ENCODE measurements at places on chromosomes 11 and 22.

- no peak for DNase-seq
Measured at GRCh38 chr22:36998620-36999351, 20.5 kb downstream of the TST start.

DNA sequence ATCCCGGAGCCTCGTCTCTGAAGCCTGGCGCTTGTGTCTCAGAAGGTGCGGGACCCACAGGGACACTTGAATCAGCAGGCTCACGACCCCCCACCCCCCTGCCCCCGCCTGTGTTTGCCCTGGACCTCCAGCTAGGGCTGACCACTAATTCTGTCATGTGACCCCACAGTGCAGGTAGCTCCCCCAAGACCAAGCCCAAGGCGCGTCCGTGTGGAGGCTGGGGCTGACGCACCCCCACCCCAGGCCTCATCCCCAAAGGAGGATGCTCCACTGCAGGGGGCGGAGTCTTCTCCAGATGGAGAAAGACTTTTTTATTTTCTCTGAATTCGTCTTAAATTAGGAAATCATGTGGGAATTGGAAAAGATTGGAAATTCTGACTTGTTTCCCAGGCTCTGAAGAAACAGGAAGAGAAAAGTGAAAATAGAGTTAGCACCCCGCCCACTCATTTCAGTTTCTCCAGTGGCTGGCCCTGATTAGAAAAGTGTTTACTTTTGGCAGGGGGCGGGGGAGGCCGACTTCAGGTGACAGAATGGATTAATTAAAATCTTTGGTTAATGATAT is 1.0 kb upstream of the RELA start:
- DNase-seq = peak; percentile 80

DNA sequence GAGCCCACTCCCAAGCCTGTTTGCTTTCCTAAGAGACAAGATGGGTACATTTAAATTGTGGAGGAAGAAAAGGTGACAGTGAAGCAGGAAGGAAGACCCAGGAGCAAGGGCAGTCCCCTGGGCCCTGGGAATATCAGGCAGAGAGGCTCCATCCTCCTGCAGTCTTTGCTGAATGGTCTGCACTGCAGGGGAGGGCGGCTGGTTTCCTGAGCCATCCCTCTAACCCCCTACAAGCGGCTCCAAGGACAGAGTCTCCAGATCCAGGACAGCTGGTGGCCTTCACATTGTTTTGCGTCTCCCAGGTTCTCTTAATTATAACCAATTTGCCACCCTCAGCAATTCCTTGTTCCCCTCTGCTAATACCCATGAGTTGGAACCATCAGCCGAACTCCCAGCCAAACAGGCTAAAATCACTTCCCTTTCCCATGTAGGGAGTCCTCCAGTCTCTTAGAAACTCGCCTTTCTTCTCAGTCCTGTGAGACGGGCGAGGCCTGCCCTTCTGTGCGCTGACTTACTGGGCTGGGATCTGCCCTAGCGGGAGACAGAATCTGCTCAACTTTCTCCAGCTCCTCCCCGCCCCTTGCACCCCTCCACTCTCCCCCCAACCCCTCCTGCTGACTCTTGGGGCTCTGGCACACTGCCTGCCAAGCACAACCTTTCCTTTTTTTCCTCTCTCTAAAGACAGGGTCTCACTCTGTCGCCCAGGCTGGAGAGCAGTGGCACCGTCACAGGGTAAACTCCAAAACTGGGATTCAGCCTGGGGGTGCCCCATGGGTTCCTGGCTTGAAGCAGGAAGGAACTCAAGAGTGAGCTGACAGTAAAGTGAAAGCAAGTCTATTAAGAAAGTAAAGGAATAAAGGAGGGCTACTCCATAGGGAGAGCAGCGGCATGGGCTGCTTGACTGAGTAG is 53.4 kb upstream of the EMID1 start:
- peak; percentile 34 for DNase-seq

DNA sequence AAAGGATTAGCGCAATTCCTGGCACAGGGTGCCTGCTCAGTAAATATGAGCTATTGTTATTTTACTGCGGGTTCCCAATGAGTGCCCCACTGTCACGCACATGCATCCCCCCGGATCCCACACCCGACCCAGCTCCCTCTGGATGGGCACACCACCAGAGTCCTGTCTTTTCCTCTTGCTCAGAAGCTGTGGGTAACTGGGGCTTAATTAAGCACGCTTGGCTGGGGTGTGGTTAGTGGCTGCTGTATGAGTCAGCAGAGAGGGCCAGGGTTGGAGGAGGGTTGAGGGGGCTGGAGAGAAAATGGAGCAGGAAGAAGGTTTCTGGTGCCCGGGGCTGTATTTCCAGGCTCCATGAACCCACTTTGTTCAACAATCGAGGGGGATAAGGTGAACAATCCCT is 30.3 kb upstream of the NECTIN1 start:
- no peak for DNase-seq

DNA sequence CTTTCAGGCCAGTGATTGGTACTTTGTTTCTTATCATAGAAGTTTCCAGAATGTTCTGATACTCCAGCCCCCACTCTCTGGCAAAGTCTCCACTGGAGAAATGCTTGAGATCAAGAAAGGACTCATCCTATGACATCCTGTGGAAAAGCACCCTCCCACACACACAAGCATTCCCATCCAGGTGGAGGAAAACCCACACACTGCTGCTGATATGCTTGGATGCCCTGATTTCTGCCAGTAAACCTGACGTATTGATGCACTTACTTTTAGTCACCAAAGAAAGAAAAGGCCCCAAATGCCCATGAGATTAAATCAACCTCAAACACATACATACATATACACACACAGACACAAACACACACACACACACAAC is 9.2 kb upstream of the SLC5A12 start:
- no peak for DNase-seq

DNA sequence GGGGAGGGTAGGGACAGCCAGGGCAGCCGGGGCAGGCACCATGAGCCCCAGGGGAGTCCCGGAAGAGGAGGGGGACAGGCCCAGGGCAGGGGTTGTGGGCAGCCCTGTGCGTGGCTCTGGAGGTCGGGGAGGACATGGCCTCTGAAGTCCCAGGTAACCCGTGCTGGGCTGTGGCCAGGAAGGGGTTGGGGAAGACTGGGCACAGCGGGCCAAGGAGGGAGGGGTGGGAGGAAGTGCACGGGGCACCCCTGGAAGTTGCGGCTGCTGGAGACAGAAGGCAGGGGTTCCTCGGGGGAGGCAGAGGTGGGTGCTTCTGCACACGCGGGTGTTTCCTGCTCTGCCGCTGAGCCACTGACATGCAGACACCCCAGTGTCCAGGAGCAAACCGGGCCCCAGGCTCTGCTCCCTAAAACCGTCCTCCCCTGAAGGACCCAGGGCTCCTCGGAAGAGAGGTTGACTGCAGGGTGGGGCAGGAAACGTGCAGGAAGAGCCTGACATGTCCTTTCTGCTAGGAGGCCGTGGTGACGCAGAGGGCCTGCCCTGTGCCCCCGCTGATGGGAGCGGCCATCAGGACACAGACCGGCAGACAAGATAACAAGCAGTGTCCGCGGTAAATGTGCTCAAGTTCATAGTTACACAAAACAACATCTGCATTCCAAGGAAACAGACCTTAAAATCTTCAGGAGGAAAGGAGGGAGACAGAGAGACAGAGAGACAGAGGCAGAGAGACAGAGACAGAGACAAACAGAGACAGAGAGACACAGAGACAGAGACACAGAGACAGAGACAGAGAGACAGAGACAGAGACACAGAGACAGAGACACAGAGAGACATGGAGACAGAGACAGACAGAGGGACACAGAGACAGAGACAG is 5.7 kb downstream of the TNNI2 start:
- peak; percentile 70 for DNase-seq

- DNase-seq = no peak
Measured at GRCh38 chr11:75428989-75429640, 3.9 kb downstream of the KLHL35 start.

DNA sequence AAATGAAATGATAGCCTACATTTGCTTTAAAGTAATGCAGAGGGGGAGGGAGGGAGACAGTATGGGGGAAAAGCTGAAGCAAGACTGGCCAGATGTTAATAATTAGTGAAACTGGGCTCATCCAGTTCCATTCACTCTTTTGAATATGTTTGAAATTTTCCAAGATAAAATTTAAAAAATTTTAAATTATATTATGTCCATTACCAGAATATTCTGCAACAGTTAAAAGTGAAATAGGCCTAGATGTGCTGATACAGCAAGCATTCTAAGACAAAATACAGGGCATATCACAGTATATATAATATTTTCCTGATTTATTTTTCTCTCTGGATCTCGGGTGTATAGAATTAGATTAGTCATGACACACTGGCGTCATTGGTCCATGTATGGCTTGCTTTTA is 13.6 kb upstream of the ZNRF3 start:
- no peak for DNase-seq

GRCh38 chr11:88414385-88414861 is 76.9 kb upstream of the CTSC start:
- DNase-seq = no peak

DNA sequence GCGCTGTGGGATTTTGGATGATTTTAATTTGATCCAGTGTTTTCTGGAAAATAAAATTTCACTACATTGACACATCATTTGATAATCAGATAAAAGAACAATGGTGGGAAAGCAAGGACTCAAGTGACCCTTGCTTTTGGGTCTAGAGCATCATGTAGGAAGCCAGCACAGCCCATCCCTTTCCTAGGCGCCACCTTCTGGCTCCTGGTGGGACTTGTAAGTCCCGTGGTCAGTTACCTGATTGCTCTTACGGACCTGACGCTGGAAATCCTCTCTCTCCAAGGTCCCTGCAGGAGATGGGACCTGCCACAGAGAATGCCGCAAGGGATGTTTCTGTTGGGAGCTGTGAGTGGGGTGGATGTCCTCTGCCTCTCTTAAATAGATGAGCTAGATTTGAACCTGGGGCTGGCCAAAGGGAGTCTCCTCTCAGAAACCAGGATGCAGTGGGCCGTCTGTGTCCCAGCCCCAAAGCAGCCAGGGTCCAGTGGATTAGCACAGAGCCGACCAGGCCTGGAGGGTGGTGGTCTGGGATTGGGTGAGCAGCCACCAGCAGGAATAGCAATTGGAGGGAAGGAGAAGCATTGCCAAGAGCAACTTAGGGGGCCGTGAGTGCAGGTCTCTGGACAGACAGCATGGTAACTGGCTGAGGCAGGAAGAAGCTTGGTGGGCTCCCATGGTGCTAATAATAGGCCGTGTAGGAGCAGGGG is 21.7 kb downstream of the TIMP3 start:
- DNase-seq = no peak

All from left cardiac atrium (tissue), 4 donors.